ENCODE measurements at places on chromosomes 2 and 18.

DNA sequence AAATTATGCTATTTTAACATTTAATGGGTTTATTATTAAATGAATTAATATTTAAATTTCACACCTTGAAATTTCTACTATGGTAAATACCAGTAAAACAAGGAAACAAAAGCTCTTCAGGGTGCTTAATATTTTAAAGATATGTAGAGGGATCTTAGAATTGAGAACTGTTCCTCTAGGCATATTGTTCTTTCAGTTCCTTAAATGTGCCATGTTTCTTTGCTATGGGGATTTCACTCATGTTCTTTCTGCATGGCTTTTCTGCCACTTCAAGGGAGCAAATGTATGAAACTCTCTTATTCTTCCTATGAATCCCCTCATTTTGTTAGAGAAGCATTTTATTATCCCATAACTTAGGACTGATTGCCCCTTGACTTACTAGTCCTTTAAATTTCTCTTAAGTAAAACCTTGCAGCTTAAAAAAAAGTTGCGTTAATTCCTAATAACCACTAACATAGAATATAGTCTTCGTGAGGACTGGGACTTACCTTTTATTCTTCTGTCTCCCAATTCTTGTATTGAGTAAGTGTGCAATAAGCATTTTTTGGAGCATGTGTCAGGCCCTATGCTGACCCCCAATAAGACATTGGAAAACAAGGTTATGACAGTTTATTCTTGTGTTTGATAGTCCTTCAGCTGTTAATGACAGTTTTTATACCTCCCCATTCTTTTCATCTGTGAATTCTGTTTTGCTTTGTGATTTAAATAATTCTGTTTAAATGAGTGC, 95.7 kb downstream of the BIRC6 start:
- DNase-seq: no peak

GRCh38 chr18:36511791-36512352, 214.4 kb downstream of the FHOD3 start:
- no peak for DNase-seq

DNA sequence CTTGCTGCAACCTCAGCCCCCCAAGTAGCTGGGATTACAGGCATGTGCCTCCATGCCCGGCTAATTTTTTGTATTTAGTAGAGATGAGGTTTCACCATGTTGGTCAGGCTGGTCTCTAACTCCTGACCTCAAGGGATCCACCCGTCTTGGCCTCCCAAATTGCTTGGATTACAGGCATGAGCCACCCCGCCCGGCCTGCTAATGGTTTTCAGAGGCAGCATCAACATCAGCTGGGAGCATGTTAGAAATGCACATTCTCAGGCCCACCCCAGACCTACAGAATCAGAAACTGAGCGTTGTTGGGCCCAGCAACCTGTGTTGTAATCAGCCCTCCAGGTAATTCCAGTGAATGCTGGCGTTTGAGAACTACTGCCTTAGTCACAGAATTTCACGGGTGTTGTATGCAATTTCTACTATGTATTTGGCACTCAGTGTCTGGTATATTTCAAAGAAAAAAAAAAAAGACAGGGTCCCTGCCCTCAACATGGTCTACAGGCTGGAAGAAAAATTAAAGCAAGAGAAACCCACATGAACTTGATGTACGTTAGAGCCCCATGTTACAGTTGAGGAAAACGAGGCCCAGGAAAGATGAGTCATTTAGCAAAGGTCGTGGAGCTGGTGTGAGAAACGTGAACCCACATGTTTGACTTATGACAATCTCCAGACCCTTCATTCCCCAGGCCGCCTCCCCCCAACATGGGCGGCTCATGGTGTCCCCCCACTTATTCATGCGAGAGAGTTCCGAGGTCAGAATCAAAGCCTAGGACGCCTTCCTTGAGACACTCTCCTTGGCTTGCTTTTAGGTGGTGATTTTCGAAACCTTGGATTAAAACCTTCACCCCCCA, 35.3 kb downstream of the SH3BP4 start:
- no peak for DNase-seq

GRCh38 chr2:75003773-75004172, 45.3 kb downstream of the POLE4 start:
- DNase-seq: no peak

GRCh38 chr2:27776097-27776496, 4.6 kb downstream of the MRPL33 start:
- DNase-seq: no peak

- DNase-seq: no peak
These were observed 77.4 kb downstream of the TWIST2 start for GRCh38 chr2:238925281-238925680.

DNA sequence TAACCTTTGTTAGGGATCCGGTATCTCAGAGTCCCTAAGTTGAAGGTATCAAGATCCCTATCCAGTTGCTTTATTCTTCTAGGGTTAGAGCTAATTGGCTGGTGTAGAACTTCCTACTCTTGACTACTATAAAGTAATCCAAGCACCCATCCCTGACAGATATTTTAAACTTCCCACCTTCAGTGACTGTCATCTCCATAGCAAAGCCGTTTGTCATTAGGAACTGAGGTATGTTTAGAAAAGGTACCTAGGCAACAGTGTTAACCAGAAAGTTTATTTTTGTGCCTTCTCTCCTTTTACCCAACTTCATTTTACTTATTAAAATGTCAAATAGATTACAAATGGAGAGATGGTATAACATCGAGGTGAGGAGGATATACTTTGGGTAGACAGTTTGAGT, 4.5 kb downstream of the FAM117B start:
- DNase-seq: no peak

DNA sequence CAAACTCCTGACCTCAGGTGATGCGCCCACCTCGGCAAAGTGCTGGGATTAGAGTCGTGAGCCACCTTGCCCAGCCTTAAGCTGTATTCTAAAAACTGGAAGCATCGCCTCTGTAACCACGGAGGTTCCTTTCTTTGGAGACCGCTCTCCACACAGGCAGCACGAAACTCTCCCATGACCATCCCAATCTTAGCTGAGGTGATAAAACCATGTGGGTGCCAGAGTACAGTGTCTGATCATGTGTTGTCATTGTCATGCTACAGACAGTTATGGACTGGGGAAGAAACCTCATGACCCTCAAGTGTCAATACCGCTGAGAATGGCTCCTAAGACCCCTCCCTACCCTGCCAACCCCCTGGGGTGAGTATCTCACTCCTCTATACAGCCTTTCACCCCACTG, 41.4 kb upstream of the EPG5 start:
- DNase-seq: no peak

GRCh38 chr2:31312898-31313297, 78.9 kb downstream of the EHD3 start:
- no peak for DNase-seq

- DNase-seq: peak; percentile 73
These were observed 27.2 kb downstream of the EIF2AK3 start for GRCh38 chr2:88600038-88600465.

GRCh38 chr2:25112113-25112512, 56.3 kb downstream of the POMC start:
- no peak for DNase-seq

GRCh38 chr2:174341995-174342685, 7.4 kb downstream of the SP9 start:
- DNase-seq: no peak

GRCh38 chr2:223232896-223233295, 180.9 kb downstream of the KCNE4 start:
- no peak for DNase-seq

- DNase-seq: no peak
These were observed 435.6 kb upstream of the HS6ST1 start for GRCh38 chr2:128754246-128754724.

GRCh38 chr2:228771315-228771714, 499.8 kb downstream of the PID1 start:
- DNase-seq: no peak

DNA sequence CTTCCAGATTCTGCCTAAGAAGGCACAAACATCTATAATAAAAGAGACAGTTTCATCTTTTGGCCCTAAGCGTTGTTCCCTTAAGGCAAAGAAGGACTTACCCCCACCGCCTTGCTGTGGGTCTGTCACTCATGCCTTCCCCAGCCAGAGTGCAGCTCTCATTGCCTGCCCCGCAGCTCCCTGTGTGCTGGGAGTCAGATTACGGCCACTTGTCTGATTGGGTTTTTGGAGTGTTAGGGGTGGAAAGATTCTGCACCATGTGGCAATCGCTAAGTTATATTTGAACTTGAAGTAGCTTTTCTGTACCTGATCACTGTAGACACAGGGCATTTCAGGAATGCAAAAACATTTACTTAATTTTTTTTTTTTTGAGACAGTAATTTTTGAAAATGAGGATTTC, at the start of gene AQP4:
TSS of gene AQP4 (minus strand) at position 151 of the 400 bp plus-strand sequence. CDS start at position 133, 18 bp downstream.
- no peak for DNase-seq

DNA sequence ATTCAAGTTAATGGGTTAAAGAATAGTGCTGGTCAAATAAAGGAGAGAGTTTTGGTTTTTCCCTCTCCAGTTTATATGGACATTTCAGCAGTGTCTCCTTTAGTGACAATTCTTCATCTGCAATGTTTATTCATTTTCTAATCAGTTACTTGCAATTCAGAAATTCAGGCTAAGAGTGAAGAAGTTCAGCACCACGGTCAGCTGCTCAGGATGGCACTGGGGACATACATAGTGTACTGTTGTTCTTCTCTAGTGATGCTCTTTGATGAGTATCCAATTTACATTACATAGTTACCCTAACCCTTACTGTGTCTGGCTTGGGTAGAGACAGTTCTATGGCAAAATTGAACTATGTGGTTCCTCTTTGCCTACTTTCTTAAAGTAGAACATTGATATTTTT, 412.7 kb downstream of the CNTNAP5 start:
- no peak for DNase-seq

GRCh38 chr2:146481629-146482028, 1363.2 kb upstream of the ACVR2A start:
- DNase-seq: no peak

DNA sequence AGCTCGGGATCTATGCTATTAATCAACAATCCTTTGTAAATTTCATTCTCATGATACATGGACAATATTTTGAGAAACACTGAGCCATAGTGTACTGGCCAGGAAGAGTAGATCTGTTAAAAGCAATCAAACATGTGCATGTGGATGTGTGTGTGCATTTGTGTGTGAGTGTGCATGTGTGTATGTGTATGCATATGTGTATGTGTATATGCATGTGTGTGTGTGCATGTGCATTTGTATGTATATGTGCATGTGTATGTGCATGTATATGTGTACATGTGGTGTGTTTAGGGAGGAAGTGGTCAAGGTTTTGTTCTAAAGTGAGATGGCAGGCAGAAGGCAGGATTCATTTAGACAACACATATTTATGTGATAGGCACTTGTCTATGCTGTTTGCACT, 623.8 kb downstream of the ADCYAP1 start:
- DNase-seq: no peak

DNA sequence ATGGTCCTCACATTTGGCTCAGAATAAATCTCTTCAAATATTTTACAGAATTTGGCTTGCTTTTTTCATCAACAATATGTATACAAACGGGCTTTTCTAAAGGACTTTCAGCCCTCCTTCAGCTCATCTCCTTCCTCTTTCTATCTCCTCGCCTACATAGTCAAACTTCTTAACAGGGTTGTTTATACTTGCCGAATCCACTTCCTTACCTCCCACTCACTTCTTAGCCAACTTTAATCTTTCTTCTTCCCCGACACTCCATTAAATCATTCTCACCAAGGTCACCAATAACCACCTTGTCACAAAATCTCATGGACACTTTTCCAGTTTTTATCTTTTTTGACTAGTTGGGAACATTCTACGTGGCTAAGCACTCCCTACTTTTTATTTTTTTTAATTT, 325.2 kb downstream of the PLCL1 start:
- no peak for DNase-seq

DNA sequence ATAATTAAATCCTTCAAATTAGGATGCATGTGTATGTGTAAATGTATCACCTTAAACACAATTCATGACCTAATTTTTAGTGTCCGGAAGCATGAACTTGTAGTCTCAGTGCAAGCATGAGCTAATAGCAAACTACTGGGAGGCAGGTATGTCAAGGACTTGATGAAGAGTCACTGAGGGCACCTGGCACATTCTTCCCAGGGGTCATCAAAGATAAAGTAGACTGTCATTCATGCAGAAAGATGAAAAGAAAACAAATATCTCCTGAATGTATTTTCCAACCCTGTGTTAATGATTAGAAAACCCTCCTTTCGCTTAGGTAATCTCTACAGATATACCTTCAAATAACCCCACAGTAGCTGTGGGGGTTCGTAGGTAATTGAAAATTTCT, 234.9 kb downstream of the SOCS6 start:
- no peak for DNase-seq

DNA sequence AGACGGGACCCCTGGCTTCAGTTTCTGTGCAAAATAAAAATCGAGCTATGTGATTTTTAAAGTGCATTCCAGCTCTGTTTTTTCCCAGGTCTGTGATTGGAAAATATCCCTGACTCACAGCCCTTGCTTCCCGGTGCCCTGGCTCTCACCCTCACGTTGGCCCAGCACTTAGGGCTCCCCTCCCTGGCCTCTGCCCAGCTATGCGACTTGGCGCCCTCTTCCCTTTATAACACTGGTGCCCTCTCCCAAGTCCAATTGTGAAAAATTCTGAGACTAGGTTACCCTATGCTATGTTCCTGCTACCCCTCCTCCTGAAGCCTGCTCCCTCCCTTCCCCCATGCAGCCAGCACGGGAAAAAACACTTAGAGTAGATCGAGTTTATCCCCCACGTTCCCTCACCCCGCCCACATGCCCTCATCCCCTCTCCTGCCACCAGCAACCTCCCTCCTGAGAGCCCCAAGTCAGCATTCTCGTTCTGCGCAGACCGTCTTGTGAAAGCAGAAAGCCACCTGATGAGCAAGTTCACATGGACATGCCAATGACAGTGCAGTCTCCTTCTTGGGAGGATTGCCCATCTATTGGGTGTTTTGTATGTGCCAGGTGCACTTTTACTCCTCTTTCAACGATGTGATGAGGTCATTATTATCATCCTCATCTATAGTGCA, 228.8 kb downstream of the VAPA start:
- DNase-seq: no peak

DNA sequence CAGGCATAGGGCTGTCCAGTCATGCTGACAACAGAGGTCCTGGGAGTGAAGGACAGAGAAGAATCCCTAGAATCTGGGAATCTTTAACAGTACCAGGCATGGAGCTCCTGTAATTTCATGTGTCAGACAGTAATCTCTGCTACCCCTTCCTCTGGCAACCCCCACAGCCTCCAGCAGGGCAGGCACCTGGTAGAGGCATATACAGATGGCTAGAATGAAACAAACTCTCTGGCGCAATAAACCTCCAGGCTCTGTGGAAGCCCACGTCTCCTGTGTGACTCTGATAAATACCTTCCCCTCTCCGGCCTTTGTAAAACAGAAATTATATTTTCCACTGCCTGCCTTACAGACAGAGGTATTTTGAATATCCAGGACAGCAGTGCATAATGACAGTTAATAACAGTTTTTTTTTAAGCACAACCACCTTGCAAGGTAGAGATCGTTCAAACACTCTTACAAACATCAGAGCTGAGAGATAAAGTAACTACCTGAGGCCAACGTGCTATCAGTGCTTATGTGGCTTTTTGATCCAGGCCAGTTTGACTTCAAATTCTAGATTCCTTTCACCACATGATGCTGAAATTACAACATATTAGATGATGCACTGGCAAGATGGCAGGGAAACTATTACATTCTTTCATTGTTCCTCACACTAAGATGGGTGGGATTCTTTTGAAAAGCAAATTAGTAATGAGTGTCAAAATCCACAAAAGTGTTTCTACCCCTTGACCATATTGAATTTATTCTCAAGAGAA, 47.7 kb upstream of the TMEM247 start:
- DNase-seq: no peak
